HCEC 1CT (cell line): ENCODE measurements at places on chromosomes 5 and 9.

GRCh38 chr9:134329886-134330285 is 3.6 kb downstream of the RXRA start:
- no peak for DNase-seq

DNA sequence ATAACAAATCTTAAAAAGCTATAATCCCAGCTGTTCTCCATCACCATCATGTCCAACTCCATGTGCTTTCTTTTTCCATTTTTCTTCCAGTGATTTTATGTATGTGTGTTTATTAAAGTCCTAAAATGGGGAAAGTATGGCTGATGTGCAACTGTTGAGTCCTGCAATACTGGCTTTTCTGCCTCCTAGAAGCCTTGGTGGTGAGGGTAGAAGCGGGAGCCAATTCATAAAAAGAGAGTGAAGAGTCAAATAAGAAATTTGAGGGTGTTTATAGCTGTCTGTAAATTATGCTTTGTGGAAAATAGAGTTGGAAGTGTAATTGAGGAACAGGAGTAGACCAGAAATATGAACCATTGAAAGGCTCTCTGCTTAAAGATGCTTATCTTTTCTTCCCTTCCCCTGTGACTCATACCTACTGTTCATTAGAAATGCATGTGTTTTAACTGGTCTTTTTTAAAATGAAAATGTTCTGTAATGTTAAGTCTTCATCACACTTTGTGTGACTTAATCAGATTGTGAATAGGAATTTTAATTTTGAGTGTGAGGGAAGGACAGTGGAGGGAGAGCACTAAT is 80.1 kb downstream of the ZCCHC7 start:
- peak; percentile 59 for DNase-seq

GRCh38 chr9:7907551-7908337 is 108.2 kb upstream of the DMAC1 start:
- no peak for DNase-seq

GRCh38 chr5:14063691-14064090 is 79.5 kb upstream of the TRIO start:
- DNase-seq: no peak

- no peak for DNase-seq
These were observed 6.1 kb upstream of the C9orf152 start for GRCh38 chr9:110214090-110214489.
